ENCODE measurements at places on chromosomes 16 and 17.
A peak's percentile ranks its signal among the peaks of the same experiment; 100 is the strongest.

DNA sequence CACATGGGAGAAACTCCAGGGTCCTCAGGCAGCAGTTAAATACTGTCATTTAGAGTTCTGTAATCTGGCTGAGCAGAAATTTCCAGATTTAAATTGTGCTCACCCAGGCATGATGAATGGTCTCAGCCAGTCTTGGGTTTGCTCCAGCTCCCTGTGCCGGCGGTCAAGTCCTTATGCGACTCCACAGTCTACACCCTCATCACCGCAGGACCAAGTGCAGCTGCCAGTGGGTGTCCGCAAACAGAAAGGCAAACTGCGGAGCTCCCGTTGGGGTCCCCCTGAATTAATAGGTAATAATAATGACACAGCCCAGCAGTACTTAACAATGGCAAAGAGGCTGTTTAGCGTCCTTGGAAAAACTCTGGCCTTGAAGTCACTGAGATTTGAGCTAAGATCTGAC lies 3.9 kb upstream of the CACNG4 start:
- no peak for DNase-seq

DNA sequence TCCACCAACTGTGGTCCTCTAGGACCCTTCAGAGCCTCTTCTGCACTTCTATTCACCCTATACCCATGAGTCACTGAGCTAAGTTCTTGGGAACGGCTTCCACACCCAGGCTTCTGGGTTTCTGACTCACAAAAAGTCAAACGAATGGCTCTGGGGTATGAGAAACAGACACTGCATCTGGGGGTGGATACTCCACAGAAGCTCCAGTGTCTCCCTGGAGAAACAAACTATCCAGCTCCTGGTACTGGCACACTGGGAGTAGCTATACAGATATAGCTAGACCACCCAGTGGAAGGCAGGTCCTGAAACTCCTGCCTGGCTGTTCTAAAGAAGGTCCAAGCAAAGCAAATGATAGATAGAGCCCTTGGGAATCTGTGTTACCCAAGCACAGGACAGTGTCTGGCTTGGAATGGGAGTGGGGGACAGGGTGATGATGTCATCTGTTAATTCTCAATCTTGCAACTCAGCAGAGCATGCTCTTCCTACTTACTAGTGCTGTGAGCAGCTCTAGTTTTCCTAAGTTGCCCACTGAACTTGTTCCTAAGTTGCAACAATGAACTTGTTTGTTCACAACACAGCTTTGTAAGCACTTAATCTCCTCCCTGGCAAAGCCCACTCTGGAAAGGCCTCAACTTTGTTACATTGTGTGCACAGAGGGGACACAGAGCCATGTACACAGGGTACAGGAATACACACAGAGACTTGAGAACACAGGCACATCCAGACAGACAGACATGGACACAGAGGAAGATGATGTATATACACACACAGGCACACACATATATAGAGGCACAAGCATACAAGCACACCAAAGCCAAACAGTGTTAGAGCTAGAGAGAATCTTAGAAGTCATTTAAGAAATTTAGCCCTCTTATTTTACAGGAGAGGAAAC lies 6.7 kb downstream of the MMP28 start:
- peak; percentile 49 for DNase-seq

GRCh38 chr17:57948169-57948554 lies 7.0 kb downstream of the CUEDC1 start:
- DNase-seq, result no peak

GRCh38 chr17:17067257-17067656 lies 25.0 kb downstream of the MPRIP start:
- peak; percentile 18 for DNase-seq
